ENCODE measurements at places on chromosomes 3 and 15.

GRCh38 chr3:76754247-76754646 is 285.7 kb upstream of the ROBO2 start:
- no peak for DNase-seq

GRCh38 chr3:39284457-39284881 is 4.6 kb upstream of the CX3CR1 start:
- DNase-seq: no peak

DNA sequence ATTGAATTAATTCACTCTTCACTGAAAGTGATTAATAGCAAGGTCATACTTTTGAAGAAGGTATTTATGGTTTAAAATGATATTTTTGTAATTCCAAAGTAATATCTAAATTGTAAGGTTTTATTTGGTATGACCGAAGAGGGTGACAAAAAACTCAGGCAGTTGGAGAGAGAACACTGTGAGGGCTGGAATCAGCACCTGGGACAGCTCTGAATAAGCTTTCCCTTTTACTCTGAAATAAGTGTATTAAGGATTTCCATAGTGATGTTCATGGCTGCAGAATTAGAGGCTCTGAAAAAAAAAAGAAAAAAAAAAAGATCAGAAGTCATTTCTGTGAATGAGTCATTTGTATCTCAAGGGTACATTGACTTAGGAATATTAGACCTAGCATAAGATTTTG is 299.5 kb downstream of the IL5RA start:
- DNase-seq: no peak

- no peak for DNase-seq
Observed at GRCh38 chr3:170697908-170698307, 112.0 kb upstream of the SLC7A14 start.

DNA sequence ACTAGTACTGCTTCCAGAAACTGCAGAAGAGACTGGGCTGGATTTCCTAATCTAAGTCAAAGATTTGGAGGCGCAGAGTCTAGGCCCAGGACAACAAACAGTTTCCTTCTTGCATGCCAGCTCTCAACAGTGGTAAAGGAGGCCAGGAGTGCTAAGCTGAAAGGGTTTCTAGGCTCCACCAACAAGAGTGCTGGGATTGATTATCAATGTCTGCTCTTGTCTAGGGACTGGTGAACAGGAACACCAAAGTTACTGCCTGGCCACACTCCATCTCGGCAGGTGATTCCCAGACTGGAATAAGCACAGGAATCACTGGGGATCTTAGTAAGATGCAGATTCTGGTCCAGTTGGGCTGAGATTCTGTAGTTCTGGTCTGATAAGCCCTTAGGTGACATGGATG is 22.8 kb upstream of the FGD5 start:
- DNase-seq: no peak

DNA sequence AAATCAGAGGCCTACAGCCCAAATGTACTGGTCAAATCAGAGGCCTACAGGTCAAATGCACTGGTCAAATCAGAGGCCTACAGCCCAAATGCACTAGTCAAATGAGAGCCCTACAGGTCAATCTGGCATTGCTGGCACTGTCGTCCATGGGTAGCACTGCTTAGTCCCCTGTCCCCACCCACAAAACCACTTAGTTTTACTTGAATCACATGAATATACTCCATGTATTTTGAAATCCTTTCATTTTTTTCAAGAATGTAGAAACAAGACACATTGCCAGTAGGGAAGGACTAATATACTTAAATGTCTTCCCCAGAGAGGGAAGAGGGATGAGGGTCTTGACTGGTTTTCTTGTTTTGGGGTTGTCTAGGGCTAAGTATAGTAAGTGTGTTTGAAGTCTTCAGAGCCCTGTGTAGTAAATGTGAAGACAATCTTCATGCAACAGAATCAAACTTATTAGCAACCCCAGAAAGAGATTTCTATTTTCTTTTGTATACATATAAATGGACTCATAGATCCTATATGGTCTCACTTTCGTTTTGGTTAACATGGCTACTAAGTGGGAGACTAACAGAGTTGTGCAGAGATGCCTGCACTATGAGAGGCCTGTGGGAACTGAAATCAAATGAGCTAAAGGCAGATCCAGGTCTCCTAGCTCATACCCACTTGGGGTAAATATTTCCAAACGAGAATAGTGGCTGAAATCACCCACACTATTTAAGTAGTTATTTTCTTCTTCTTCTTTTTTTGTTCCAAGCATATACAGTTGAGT is 38.3 kb upstream of the DCUN1D1 start:
- DNase-seq: no peak

DNA sequence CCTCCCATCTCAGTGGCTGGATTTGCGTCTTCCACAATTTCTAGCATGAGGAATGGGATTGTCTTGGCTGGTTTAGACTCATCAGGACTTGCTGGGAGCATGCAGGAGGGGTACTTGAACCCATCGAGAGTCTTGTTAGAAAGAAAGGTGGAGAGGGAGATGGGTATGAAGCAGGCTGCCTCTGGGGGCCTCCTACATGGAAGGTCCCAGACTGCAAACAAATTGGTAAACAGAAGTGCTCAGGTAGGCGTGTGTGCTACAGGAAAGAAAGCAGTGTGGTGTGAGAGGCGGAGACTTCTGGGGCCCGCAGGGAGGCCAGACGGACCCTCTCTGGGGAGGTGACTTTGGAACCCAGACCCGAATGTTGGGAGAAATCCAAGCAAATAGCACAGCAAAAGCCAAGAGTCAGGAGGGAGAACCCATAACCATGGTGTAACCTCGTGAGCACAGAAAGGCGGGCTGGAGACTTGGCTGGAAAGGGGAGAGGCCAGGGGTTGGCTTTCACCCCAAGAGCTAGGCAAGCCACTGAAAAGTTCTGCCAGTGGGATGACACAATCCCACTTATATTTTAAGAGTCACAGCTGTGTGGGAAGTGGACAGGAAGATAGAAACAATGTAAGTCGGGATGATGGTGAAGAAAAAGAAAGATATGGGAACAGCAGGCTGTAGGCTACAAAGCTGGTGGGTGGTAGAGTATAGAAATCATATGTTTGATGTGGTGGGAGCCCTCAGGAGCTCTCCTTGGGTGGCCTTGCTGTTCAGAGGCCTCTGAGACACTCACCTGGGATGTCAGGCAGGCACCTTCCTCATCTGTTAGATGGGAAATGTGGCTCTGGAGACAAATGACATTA is 130.1 kb upstream of the PRR20G start:
- DNase-seq: no peak

GRCh38 chr3:145936971-145937370 is 224.0 kb downstream of the PLOD2 start:
- no peak for DNase-seq

DNA sequence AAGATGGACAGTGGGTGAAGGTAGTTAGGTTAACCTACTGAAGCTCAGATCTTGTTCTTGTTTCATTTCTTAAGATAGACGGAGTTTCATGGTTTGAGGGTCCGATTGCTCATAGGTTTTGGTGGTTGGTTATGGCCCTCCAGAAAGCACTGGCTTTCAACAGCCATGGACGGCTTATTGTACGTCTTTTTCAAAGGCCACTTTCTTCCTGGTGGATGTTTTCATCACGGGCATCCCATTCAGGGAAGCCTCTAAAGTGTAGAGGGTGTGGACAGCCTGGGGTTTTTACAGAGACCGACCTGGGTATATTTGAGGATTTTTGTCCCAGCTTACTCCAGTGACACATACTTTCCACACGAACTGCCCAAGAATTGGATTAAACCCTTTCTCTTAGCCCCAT is 132.7 kb upstream of the ONECUT1 start:
- DNase-seq: no peak

GRCh38 chr15:82771789-82772607 is 33.9 kb downstream of the FSD2 start:
- DNase-seq: no peak

DNA sequence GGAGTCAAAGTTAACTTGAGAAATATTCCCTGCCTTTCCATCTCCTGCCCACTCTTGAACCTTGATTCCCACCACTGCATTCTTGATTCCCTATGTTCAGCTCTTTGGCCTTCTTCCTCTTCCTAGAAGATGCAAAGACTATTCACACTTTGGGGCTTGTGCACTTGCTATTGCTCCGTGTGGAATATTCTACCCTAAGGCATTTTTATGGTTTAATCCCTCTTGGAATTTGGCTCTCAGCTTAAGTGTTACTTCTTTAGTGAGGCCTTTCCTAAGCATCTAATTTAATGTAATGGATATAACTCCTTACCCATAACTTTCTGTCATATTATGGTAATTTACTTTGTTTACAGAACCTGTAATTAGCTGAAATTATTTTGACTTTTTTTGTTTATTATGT is 318.9 kb upstream of the COL8A1 start:
- no peak for DNase-seq

GRCh38 chr3:71102111-71102983 is 481.2 kb downstream of the FOXP1 start:
- DNase-seq: no peak

DNA sequence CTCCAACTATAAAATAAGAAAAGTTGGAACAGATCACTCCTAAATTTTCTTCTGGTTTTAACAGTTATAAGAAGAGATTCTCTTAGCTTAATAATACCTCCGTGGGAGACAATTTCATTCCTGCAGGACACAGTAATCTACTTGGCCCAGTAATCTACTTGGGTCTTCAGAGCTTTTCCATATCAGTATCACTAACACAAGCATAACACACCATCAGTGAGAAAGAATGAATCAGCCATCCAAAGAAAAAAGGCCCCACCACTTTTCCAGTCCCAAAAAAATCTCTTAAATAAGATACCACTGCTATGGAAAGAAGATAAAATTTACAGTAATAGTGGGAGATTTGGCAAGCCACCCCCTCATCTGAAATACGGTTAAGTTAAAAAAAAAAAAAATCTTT is 20.2 kb downstream of the SIN3A start:
- DNase-seq: no peak

GRCh38 chr3:32822609-32823498 is 5.1 kb downstream of the TRIM71 start:
- no peak for DNase-seq

- no peak for DNase-seq
Observed at GRCh38 chr3:25257026-25257425, 171.0 kb upstream of the RARB start.

GRCh38 chr15:55434989-55435825 is 26.9 kb downstream of the PIERCE2 start:
- DNase-seq: no peak

DNA sequence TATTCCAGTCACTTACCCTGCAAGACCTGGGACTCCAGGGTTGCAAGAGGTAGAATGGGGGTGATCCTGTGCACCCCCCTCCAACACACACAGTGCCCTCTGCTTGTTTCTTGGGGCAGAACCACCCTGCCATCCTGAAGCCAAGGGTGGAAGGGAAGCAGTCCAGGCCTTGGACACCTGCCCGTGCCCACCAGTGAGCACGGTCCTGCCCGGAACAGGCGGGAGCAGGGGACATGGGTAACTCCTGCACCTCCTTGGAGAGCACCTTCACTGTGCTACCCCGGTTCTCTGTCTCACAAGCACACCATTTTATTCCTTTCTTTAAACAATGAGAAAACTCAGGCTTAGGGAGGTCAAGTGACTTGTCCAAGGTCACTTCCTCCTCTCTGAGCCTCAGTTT is 57.0 kb downstream of the SLC6A6 start:
- DNase-seq: no peak

DNA sequence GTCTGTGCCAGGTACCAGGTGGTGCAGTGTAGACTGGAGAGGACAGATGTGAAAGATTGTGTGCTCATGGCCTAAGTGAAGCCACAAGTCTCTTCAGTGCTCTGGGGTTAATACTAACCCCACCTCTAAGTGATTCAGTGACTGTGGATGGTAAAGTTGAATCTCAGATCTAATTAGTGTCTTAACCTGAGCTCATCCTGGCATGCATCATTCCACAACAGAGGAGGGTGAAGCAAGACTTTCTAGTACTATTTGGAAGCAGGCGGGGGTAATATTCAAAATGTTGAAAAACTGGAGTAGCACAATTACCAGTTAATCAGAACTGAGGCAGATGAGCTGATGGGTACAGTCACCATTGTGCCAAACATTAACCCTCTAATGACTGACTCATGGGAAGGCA is 2.8 kb upstream of the MESD start:
- no peak for DNase-seq

DNA sequence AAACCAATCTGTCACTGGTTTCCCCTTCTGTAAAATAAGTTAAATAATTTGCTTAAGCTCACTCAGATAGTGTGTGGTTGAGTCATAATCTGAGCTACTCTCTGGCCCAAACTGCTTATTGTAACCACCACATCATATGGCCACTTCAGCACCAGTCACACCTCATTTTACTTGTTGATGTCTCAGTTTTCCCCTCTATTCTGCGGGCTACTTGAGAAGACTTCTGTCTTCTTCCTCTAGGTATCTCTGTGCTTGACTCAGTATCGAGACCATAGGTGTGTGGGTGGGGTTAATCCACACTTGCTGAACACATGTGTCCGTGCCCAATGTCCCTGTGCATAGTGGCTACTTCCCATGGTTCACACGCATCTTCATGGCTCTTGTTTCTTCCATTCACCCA is 32.9 kb downstream of the CRYGS start:
- no peak for DNase-seq

- no peak for DNase-seq
Observed at GRCh38 chr3:36135863-36136262, 244.4 kb upstream of the STAC start.

DNA sequence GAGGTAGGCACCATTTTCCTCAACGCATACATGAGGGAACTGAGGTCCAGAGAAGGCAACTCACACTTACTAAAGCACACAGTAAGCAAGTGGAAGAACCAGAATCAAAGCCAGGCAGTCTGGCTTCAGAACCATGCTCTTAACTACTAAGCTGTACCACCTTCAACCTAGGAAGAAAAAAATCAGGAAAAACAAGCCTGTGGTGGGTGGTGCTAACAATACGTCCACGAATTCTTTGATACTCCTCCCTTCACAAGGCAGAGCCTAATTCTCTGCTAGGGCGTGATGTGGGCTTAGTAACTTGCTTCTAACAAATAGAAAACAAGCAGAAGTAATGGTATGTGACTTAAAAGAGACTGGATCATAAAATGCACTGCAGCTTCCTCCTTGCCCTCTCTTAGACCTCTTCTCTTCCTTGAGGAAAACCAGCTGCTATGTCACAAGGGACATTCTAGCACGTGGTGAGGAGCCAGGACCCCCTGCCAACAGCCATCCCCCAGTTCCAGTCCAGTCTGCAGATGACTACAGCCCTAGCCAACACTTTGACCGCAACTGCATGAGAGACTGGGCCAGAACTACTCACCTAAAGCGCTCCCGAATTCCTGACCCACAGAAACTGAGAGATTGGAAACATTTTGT is 36.9 kb downstream of the HACD2 start:
- DNase-seq: no peak

DNA sequence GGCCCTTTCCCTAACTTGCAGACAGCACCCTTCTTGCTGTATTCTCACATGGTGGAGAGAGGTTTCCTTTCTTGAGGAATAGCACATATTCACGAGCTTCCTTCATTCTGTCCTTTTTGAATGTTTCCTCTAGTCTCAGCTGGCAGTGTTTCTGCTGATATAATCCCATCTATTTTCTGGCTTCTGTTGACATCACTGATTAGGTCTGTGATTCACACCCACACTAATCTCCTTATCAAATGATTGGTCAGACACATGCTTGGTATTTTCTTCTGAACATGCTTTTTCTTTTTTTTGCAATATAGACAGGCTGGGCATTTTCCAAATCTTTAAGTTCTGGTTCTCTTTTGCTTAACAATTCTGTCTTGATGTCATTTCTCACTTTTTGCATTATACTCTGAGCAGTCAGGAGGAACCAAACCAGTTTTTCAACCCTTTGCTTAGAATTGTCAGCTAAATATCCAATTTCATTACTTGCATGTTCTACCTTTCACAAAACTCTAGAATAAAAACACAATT is 65.4 kb downstream of the OXSM start:
- DNase-seq: no peak
